Right atrium auricular region (tissue), 2 donors: ENCODE measurements at places on chromosomes 4 and X. TPM values are rescaled to one million over a fixed set of nuclear protein-coding genes. Genes with fewer than 3 reads are reported as not detected.

DNA sequence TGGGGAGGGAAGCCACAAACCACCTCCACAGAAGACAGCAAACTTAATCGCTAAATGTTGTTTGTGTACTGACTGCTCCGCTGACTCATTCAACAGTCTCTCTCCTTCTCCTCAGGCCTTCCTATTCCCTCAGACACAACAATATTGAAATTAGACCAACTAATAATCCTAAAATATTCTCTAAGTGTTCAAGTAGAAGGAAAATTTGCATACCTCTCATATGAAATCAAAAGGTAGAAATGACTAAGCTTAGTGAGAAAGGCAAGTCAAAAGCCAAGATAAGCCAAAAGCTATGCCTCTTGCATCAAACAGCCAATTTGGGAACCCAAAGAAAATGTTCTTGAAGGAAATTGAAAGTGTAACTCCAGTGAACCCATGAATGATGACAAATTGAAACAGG lies 75.7 kb upstream of the ARHGAP24 start:
- DNase-seq, result no peak

DNA sequence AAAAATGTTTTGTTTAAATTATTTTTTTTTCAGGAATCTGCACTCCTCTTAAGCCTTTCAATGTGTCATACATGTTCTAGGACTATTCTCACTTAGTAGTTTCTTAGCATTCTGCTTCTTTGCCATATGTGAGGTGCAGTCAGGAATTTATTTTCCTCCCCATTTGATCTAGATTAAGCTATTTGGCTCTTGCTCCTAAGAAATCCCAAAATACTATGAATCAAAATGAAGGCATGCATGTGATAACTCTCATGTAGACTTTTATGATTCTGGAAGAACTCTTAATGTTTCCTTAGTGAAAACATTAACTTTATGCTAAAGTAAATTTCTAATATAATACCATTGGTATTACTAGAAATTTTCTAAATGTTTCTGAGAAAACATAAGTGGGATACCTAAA lies 664.5 kb downstream of the RAPGEF2 start:
- DNase-seq, result no peak

DNA sequence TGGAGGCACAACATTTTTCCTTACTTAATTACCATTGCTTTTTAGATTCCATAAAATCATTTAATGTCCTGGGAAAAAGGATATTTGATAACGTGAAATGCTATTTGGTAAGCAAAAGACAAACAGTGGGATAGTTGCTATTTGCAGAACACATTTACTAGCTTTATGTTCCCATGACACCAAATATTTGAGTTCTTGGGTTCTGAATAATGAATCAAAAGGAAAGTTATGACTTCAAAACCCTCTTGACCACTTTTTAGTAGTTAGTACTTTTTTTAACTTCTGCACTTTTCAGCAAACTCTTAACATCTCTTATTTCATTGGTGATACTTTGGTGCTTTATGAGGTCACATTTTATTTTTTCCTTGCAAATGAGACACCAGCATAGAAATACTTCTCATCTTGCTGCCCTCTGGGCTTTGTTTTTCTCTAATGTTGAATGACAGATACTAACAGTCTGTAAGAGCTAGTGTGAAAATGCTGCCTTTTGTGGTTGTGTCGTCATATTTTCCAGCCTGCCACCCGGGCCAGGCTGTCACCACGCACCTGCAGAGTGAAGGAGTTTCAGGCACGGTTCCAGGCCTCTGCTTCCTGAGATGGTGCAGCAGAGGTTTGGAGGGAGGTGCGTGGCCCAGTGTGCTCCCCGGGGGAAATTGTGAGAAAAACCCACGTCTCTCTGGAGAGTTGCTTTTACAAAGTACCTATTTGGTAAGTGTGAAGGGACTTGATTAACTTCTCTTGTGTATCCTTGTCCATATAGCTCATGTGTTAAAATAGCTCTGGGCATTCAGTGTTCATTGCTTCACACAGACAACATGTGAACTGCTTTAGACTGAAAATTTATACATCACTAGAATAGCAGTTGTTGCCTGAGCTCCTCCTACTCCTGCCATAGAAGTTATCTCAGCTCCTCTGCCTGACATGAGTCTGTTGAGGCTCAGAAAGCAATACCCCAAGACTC lies 34.7 kb downstream of the MSL3 start:
- no peak for DNase-seq

DNA sequence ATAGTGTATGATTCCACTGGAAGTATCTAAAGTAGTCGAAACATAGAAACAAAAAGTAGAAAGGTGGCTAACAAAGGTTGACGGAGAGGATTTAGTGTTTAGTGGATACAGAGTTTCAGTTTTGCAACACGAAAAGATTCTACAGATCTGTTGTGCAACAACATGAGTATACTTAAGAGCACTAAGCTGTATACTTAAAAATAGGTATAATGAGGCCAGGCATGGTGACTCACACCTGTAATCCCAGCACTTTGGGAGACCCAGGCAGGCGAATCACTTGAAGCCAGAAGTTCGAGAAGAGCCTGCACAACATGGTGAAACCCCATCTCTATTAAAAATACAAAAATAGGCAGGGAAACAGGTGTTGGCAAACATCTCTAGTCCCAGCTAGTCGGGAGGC lies 7.9 kb upstream of the ATRX start:
- no peak for DNase-seq

- DNase-seq, result no peak
These were observed 27.3 kb upstream of the FBXW7 start for GRCh38 chr4:152563209-152563608.

GRCh38 chrX:133776072-133776471 lies 209.3 kb downstream of the GPC3 start:
- DNase-seq, result no peak

DNA sequence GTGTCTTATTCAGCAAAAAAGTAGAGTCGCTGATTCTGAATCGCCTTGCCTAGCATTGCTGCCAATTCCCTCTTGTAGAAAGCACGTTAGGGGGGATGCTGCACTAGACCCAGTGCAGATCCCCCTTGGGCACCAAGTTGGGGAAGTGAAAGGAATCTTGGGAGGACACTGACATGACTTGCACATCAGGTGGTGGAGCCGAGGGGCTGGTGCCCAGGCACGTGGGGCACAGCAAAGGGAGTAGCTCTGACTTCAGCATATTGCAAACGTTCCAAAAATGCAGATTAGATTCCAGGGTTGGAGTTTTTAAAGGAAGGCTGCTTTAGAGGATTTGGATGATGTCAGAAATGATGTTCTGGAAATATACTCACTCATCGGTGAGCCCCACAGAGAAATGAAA lies 47.4 kb upstream of the GPM6B start:
- DNase-seq, result no peak

DNA sequence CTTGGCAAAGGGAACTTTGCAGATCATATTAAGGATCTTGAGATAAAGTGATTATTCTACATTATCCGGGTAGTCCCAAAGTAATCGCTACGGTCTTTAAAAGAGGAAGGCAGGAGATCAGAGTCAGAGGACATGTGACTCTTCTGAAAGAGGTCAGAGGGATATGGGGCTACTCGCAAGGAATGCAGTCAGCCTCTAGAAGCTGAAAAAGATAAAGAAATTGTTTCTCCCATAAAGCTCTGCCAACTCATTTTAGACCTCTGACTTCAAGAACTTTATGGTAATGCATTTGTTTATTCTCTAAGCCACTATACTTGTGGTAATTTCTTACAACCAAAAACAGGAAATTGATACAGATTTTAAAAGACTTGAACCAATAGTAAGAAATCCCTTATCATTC lies 48.6 kb downstream of the NPY5R start:
- DNase-seq, result no peak

The ATP2B3 gene
- not detected for total RNA-seq

The ANXA5 gene
- 186 TPM for total RNA-seq

DNA sequence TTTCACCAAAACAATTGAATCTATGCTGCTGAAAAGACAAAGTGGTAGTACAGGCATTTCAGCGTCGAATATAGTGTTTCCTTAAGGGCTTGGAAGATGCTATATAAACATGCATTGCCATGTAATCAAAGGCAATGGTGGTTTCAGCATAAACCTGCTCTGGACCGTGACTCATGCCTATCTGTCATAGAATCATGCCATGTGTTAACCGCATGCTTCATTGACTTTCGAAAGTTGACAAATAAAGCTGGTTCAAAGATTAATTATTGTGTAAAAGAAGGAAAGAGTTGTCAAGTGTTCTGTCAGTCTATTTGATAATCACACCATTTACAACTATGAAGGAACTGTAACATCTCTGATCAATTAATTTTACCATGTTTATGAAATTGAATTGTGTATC lies 83.2 kb downstream of the FUNDC1 start:
- no peak for DNase-seq

DNA sequence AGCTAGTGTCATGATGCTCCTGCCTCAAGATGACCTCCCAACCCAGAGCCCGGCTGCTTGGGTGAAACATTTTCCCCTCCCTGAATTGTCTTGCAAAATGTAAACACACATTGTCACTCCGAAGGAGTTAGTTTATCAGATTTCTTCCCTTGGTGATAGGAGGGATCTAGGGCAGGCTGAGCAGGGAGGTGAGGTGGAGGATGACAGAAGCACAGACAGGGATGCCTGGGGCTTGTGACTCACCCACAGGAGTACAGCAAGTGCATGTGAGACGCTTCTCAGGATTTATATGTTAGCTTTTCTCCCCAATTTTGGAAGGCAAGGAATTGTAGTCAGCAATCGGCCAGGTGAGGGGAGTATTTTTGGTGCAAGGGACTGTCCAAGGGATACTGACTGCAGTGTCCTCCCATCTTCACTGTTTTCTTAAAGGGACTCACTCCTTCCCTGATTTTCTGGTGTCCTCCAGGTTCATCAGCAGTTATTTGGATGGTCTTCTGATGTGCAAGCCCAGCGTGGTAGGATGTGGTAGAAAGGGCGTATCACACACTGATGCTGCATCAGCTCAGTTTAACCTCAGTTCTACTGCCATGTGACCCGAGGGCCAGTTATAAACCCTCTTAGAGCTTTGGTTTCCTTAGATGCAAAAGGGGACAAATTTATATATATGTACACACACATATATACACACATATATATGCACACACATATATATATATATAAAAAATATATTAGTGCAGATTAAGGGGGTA lies 46.2 kb upstream of the IGFBP7 start:
- no peak for DNase-seq

GRCh38 chr4:78656968-78657445 lies 105.4 kb downstream of the ANXA3 start:
- DNase-seq, result no peak

The TLR2 gene
- 6.4 TPM for total RNA-seq

DNA sequence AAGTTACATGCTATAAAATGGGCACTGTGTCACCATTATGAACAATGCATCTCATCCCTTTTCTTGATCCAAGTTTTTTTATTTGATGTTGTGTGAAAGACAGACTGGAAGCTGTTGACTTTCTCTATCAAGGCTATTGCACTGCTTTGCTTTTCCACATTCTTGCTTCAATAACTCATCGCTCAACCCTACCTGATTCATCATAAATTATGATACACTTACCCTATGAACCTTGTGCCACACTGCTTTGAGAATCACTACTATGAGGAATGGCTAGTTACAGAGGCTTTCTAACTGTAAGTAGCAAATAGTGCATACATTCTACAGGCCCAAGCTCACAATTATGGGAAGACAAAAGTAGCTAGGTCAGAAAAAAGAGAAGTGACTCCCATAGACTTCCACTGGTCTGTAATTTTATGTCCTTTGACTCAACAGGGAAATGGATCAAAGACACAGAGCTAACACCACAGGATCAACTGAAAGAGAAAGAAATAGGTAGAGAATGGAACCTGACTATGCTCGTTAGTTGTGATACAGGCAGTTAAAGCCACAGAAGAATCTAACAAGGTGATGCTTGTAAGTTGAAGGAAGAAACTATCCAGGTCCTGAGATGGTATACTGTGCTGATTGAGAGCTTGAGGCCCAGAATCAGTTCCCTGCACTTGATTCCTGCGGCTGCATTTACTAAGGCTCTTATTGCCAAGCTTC lies 163.5 kb downstream of the PPP3CA start:
- DNase-seq, result no peak

- DNase-seq, result no peak
These were observed 20.9 kb downstream of the MPP1 start for GRCh38 chrX:154784149-154784995.

- no peak for DNase-seq
These were observed 119.2 kb downstream of the CORIN start for GRCh38 chr4:47718696-47719095.

DNA sequence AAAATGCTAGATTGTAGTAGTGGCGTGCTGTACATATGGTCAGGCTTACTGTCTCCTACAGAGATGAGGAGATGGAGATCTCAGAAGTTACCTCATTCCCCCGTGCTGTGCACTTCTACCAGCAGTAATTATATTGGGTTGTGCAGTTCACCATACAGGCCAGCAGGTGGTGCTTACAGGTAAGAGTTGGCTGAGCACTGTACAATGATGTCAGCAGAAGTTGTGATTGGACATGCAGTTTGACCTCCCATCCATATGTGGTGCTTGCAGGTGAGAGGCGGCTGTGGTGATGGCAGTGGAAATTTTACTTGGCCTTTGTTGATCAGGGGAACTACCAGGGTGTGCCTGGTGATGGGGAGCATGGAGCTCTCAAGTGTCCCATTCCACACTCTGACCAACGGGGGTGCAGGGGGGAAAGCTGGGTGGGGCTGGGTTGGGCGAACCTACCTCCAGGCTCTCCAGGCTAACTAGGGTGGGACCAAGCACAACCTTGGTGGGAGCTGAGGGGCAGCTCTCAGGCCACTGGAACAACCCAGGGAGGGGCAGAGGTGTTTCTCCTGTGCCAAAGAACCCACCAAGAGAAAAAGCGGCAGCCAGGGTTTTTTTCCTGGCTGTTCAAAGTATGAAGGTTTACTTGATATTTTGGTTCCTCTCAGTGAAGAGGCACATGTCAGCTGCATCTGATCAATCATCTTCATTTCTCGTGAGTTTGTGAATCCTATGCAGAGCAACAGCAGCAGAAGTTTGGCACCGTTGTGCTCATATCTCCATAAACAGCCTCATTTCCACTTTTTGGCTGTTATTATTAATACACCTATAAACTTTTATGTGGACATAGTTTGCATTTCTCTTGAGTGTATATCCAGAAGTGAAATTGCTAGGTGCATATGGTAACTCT lies 73.8 kb upstream of the FREM3 start:
- DNase-seq, result no peak

- DNase-seq, result no peak
These were observed 81.4 kb upstream of the GPR34 start for GRCh38 chrX:41607264-41607832.

- no peak for DNase-seq
These were observed 32.3 kb upstream of the LRAT start for GRCh38 chr4:154711522-154711921.

The RADX gene
- 0.67 TPM for total RNA-seq

DNA sequence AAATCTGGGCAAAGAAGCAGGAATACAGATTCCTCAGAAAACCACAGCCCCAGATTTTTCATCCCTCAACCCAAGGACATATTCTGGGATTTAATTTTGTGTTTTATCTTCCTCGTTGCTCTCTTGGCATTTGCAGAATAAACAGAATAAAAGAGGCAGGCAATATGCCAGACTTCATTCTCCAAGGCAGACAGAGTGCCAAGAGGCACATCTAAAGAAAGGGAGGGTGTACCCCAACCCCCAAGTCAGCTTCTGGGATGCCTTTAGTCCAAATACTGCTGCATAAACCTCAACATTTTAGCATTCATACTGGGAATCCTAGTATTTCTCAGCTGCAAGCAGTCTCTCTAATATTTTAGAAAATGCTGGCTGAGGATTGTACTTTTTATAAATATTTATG lies 629.2 kb downstream of the KLHL13 start:
- DNase-seq, result no peak

The MAGEB17 gene
- 0.24 TPM for total RNA-seq

The HSPA4L gene
- total RNA-seq, result 5.4 TPM

- no peak for DNase-seq
These were observed 8.2 kb upstream of the TEX11 start for GRCh38 chrX:70916754-70917153.
